Heart right ventricle (tissue), 16 donors: ENCODE measurements at places on chromosomes 11 and 22. TPM values are rescaled to one million over a fixed set of nuclear protein-coding genes. Genes with fewer than 3 reads are reported as not detected.
A peak's percentile ranks its signal among the peaks of the same experiment; 100 is the strongest.

GRCh38 chr11:11850668-11851067 lies 8.9 kb downstream of the USP47 start:
- no peak overlapping the region for H3K4me3 ChIP-seq
- DNase-seq: no peak
- no peaks in the 10 kb centered on the region for H3K27me3 ChIP-seq
- peaks cover 74% of the 10 kb centered on the region for H3K4me1 ChIP-seq
- no peaks in the 10 kb centered on the region for H3K36me3 ChIP-seq
- H3K27ac ChIP-seq: peak overlapping the region; percentile 9

The CATSPERZ gene
- polyA plus RNA-seq: not detected

DNA sequence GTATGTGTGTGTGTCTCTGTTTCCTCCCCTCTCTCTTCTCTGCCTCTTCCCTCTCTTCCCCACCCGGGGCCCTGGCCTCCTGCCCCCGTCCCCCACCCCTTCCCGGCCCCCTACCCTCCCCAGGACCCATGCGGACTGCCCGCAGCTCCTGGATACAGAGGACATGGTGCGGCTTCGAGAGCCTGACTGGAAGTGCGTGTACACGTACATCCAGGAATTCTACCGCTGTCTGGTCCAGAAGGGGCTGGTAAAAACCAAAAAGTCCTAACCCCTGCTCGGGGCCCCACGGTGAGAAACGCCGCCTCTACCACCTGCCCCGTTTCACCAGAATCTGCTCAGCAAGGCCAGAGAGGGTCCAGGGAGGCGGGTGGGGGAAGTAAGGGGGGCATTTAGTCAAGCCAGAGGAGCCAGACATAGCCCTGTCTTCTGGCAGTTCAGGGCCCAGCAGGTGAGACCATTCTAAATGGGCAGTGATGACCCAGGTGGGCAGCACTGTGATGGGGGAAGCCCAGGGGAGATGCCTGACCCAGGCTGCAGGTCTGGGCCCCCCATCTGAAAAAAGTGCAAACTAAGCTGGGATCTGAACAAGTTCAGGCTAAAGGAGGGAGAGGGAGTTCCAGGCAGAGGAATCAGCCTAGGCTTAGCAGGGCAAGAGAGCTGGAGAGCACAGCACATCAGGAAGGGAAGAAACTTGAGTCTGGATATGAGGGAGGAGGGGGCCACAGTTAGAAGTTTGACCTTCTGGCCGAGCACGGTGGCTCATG lies 6.4 kb downstream of the SELENOM start:
- H3K4me3 ChIP-seq: no peak overlapping the region
- no peaks in the 10 kb centered on the region for H3K27me3 ChIP-seq
- peaks cover 93% of the 10 kb centered on the region for H3K36me3 ChIP-seq
- DNase-seq: no peak
- H3K27ac ChIP-seq: no peak overlapping the region

- H3K27ac ChIP-seq: no peak overlapping the region
- no peaks in the 10 kb centered on the region for H3K4me1 ChIP-seq
- no peaks in the 10 kb centered on the region for H3K36me3 ChIP-seq
- H3K4me3 ChIP-seq: no peak overlapping the region
- no peak for DNase-seq
Measured at GRCh38 chr11:58784995-58785394, 53.3 kb upstream of the GLYAT start.
